ENCODE measurements at places on chromosomes 3 and 15.

DNA sequence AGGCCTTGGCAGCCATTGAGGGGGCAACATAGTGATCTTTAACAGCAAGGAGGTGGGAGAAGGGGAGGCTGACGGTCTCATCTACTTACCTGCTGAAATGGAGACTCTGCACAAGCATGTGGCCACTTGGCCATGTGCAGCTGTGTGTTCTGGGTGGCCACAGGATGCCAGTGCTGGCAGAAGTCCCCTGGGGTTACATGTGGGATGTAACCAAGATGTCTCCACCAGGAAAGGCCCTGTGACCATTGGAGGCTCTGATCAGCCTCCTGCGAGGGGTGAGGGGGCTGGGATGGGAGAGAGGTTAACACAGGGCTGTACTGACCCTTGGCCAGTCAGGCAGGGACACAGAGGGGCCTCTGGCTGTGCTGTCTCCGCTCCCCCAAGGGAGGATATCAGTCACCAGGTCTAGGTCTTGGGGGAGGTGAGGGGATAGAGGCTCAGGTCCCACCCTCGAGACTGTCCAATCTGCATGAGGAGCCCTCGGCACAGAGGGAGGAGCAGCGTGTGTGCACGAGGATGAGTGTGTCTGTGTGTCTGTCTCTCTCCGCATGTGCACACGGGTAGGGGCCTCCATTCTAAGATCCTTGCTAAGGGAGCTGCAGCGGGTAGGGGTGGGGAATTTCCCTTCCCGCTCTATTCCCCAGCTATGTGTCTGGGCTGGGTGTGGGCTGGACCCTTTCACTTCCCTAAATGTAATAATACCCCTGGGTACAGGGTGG, 19.5 kb downstream of the PRKCD start:
- DNase-seq: no peak

DNA sequence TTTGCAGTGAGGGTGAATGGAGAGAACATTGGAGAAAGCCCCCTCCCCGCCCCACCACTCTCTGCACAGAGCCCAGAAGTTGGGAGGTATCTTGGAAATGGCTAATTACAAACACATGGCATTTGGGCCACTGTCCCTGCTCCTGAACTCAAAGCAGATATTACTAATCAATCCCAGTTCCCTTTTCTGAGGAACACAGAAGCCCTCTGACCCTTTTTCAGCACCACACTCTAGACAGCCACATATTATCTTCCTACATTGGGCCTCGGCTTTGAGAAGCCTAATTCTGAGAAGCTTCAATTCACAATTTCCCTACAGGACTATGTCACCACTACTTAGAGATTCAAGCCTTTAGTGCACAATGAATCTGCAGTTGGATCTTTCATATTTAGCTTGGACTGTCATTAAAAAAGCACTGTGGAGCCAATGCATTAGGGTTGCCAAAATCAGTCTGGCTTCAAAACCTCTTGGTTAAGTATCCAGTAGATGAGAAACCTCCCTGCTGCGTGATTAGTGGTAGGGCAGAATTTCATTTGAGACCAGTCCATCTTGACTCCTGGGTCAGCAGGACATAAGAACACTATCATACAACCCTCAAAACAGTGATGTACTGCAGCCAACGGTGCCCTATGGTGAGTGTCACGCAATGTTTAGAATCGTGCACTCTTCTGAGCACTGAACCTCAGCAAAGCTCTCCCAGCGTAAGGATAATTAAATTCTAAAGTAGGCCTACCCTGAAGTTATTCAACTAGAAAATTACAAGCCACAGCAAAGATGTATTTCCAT, 26.1 kb downstream of the MGLL start:
- DNase-seq: no peak

DNA sequence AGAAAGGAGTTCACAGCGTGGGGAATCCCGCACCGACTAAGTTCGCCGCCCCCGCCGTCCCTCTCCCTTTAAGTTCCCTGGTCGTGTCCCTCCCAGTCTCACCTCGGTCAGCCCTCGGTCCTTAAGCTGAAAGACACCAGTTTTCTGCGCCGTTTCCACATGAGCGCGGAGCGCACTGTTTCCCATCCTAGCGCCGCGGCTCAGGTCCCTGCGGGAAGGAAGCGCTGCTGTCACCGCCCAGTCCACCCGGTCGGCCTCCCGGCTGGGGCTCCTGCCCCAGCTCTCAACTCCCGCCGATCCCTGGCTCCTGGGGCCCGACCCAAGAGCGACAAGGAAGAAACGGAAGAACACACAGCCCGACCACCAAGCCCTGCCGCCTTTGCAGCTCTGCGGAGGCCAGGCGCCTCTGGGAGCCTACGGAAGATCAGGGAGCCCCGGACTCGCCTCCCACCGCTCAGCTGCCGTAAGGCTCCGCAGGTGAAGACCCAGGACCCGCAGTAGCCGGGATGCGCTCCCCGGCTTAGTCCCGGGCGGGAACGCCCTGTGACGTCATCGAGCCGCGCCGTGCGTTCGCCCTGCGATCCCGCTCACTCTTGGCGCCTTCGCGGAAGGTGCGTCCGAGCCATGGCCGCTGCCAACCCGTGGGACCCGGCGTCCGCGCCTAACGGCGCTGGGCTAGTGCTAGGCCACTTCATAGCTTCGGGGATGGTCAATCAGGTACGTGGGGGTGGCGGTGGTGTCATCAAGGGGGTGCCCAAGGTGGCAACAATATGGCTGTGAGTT, at the start of the genes HAUS2 and LRRC57:
HAUS2 (plus strand) TSS at position 590 of the 783 bp plus-strand sequence; CDS start at position 625, 35 bp downstream.
LRRC57 (minus strand) TSS at position 545 of the 783 bp plus-strand sequence; CDS start at position 186, 359 bp downstream.
- DNase-seq: peak; percentile 36

GRCh38 chr15:80436511-80437307, 32.5 kb downstream of the ARNT2 start:
- DNase-seq: no peak

- DNase-seq: no peak
These were observed 322.3 kb downstream of the ARRDC4 start for GRCh38 chr15:98282656-98283332.

DNA sequence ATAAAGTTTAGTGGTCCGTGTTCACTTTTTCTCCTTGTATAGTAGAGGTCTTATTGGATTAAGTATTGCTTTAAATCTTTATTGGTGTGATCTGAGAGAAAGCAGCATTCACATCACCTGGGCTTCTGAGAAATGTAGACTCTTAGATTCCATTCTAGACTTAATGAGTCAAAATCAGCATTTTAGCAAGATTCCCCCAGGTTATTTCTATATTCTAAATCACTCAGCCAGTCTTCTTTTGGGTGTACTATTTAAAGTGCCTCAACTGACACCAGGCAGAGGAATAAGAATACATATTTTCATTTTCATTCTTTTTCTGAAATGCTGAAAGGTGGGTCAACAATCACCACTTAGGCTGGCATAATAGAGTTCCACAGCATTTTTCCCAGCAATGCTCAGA, 481.7 kb downstream of the TUSC7 start:
- no peak for DNase-seq

- no peak for DNase-seq
These were observed 1331.2 kb upstream of the GBE1 start for GRCh38 chr3:83092521-83093221.

GRCh38 chr3:99559196-99559595, 79.2 kb upstream of the COL8A1 start:
- DNase-seq: no peak

DNA sequence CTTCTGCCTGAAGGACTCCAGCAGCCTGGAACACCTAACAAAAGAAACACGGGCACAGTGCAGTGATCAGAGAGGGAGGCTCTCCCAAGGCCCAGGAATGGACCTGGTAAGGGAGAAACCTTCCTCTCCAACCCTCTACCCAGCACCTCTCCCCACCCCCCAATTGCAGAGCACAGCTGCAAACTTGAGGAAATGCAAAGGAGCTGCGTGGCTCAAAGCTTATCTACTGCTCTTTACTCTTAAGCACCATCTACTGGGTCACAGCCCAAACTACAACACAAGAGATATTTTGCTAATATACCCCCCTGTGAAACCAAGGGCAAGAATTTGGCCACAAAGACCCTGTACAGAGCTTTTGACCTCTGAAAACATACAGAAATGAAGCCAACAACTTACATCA, 328.3 kb downstream of the OXSM start:
- no peak for DNase-seq

GRCh38 chr3:101851072-101851770, 1.9 kb downstream of the NFKBIZ start:
- DNase-seq: no peak

DNA sequence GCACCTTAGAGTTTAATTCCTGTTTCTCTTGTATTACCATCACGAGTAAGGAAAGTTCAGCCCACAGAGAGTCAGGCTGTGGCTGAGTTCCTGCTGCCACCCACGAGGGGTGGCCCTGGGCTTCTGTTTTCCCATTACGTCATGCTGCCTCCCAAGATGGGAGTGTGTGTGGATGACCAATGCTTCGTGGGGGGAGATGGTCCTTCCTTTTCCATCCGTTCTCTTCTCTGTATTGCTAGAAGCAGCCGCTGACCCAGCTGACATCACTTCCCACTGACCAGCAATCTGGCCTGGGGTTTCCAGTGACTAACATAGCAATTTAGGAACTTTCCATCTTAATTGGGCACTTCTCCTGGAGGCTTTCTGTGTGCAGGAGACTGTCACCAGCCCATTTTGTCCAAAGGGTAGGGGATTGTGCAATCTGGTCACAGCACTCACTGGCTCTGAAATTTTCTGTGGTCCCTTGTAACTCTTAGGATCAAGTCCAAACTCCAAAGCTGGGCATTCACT, 9.3 kb downstream of the IRAK2 start:
- DNase-seq: no peak

- peak; percentile 39 for DNase-seq
These were observed 58.0 kb downstream of the CMTM8 start for GRCh38 chr3:32296251-32297204.

DNA sequence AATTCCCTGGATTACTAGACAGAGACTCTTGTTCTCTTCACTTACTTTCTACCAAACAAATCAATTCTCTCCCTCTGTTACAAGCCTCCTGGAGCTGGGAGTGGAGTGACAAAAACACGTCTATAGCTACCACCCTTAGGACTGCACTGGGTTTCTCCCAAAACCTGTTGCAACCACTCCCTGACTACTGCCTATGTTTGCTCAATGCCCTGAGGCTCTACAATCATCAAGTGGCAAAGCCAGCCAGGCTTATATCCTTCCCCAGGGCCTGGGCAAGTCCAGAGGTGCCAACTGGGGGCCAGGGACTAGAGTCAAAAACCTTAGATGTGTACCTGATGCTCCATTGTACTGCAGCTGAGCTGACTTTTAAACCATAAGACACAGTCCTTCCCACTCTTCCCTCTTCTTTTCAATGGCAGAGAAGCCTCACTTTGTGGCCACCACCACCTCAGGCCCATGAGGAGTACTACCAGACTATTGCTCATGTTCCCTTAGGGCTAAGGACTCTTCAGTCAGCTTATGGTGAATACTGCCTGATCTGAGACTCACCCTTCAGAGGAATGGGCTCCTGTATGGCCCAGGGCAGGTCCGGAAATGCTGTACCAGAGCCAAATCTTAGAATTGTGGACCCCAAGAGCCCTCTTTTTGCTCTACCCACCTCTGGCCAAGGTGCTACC, 125.4 kb upstream of the PLCL2 start:
- DNase-seq: no peak

Data from NCI-H1694 (cell line).